ENCODE measurements at places on chromosomes 7 and 10. TPM values are rescaled to one million over a fixed set of nuclear protein-coding genes. Genes with fewer than 3 reads are reported as not detected.
A peak's percentile ranks its signal among the peaks of the same experiment; 100 is the strongest.

DNA sequence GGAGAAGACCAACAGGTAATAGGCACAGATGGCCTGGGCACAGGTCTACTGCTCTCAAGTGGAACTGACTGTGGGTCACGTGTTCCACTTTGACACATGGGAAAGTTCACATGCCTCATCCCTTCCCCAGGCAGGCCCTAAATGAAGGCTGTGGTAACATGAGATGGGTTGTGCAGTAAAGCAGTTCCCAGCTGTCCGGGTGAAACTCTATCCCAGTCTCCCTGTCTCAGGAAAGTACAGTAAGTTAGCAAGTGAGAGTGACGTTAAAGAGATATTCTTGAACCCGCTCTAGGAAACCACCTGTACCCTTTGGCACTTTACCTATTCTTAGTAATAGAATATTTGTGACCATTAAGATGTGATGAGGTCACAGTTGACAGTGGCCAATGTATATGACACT, 343.7 kb upstream of the AOAH start:
- DNase-seq: no peak

DNA sequence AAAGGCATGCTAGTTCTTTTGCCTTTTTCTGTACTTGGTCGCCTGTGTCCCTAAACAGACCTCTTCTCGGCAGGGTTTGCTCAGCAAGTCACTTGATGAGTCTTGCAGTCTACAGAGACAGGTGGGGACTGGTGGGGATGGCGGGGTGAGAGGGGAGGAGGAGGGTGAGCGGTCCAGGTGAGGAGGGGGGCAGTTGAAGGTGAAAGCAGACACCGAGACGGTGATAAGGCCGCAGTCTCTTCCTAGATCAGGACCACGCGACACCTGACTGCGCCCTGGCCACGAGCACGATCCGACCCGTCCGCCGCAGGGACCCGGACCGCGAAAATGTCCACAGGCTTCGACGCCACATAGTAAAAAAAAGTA, 566 bp downstream of the ASNS start:
- DNase-seq: peak; percentile 59

GRCh38 chr10:78471723-78472550, 438.3 kb downstream of the RPS24 start:
- DNase-seq: no peak

GRCh38 chr7:94028768-94029167, 24.6 kb upstream of the BET1 start:
- no peak for DNase-seq

DNA sequence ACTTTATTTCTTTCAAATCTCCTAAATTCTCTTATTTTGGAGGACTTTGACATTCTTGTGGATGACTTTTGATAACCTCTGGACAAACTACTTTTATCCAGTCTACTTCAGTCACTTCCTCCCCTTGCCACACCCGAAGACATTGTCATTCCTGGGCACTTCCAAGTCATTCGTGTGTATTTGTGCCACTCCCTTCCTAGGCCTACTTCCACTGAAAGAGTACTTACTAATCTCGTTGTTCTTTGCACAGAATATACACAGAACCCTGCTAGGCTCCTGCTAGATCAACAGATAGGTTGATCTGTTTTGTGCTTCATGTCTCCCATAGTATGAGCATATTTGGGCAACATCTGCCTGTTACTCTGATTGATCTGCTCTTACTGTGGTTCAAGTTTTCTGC, 355.4 kb downstream of the HGF start:
- no peak for DNase-seq

GRCh38 chr7:25262586-25262985, 34.3 kb upstream of the NPVF start:
- no peak for DNase-seq

DNA sequence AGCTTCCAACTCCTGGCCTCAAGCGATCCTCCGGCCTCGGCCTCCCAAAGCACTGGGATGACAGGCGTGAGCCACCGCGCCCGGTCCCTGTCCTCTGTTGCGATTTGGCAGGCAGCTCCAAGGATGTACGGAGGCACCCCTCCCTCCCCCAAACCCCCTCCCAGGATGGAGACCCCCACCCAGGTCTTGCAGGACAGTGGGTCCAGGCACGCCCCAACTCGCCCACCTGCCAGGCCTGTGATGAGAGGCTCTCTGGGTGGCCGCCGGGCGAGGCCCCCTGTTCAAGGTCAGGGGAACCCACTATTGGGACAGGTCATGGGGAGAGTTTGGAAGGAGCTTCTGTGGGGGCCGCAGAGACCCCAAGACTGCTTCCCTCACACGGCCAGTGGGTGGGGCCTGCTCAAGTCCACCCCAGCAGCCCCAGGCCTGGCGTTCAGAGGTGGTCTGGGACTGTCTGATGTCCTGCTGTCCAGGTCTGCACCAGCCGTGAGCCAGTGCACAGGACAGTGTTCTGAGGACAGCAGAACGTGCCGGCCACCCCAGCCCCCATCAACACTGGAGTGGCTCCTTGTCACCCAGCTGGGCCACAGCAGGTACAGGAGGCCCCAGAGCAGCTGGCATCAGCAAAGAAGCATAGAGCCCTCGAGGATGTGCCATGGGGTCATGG, 2.5 kb downstream of the ADAP1 start:
- no peak for DNase-seq

DNA sequence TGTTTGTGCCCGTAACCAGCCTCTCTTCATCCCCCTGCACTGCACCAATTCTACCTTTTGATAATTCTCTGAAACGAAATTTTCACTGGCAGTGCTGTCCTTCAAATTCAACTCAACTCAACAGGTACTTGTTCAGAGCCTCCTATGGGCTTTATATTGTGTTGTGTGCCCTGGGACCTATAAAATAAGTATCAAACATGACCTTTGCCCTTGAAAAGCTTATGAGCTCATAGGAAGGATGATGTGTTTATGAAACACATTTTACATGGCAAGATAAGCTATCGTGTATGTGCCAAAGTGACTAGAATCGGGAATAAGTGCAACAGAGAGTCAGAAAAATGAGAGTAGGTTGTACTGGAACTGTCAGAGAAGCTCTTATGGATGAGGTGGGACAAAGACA, 923.5 kb downstream of the LRMDA start:
- DNase-seq: no peak

DNA sequence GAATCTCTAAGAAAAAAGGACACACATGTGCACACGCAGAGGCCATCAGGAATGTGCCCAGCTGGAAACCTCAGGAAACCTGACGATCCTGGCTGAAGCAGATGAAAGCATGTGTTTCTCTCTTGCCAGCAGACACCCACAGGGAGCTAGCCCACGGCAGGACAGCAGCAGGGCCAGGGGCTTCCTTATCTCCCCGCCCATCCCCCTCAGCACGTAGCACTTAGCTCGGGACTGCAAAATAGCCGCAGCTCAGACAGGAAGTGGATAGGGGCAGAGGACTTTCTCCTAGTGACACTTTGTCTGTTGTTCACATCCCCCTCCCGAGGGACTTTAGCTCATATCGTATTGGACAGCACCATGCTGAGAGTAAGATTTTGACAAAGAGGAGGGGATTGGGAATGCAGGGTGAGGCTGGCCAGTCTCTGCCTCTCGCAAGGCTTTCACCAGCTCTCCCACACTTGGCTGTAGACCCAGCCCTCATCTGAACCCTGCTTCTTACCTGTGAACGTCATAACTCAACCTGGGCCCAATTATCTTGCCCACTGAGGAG, 63.8 kb downstream of the MKI67 start:
- DNase-seq: no peak

Gene SEMA4G
- 8.0 TPM for total RNA-seq

Gene AKR1D1
- not detected for total RNA-seq

Gene PKD2L1
- total RNA-seq: 0.62 TPM
